ENCODE measurements at places on chromosomes 6 and 20. TPM values are rescaled to one million over a fixed set of nuclear protein-coding genes. Genes with fewer than 3 reads are reported as not detected.

DNA sequence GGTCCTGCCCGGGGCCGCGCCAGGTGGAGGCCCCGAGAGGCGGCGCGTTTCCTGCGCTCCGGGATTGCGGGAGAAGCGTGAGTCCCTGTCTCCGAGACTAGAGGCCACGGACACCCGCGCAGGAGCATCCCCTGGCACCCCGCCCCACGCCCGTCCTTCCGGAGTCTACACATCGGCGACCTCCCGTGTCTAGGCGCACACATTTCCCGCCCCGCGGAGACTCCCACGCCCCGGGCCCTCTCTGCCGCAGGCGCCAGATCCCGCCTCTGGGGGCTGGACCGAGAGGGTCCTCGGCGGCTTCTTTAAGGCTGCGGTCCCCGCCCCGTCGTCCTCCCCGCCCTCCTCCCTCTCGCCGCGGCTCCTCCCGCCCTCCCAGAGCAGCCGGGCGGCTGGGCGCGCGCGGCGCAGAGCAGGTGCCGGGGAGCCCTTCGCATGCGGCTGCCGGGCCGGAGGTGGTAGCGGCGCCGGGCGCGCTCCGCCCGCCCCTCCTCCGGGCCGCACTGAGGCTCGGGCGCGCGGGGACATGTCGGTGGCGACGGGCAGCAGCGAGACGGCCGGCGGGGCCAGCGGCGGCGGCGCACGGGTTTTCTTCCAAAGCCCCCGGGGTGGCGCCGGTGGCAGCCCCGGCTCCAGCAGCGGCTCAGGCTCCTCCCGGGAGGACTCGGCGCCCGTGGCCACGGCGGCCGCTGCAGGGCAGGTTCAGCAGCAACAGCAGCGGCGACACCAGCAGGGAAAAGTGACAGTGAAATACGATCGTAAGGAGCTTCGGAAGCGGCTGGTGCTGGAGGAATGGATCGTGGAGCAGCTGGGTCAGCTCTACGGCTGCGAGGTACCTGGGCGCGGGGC, at the start of gene PPP1R14C:
TSS of gene PPP1R14C (plus strand) at position 375 of the 846 bp plus-strand sequence. CDS start at position 524, 149 bp downstream.
- H3K36me3 ChIP-seq = no peaks in the 10 kb centered on the region
- H3K4me1 ChIP-seq = peaks cover 16% of the 10 kb centered on the region
- peaks cover 15% of the 10 kb centered on the region for H3K27me3 ChIP-seq
- H3K4me3 ChIP-seq = peak within 1 kb of the TSS; percentile 9

The RMND1 gene
- 24.1 TPM for total RNA-seq

The TAP1 gene
- 18.2 TPM for total RNA-seq

The FOXP4 gene
- 14.1 TPM for total RNA-seq

DNA sequence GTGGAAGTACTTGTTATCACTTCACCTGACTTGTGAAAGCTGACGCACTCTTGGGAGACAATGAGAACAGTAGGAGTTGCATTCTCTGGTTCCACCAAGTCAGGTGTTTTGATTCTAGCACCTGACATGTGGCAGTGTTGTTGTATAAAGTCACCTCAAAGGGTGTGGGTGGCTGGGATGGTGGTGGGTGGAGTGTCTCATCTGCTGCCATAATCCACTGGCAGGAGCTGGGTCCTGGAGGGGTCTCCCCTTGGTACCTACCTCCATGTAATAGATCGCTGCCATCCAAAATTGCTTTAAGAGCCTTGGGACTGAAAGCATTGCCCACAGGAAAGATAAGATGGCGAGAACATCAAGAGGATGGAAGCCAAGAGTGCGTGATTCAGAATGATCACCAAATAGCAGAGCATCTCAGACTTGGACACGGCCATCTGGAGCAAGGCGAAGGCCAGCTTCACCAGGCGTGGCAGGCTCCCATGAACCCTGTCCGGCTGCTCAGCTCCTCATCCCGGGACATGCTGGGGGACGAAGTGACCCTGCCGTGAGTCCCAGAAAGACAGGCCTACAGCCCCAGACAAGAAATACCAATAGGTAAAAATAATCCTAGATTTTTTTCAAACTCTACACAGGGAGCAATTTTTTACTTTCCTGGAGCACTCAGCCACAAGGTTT, 56.6 kb downstream of the NPEPL1 start:
- H3K4me3 ChIP-seq = no peak overlapping the region
- no peaks in the 10 kb centered on the region for H3K36me3 ChIP-seq
- no peak overlapping the region for H3K27ac ChIP-seq
- no peaks in the 10 kb centered on the region for H3K27me3 ChIP-seq

DNA sequence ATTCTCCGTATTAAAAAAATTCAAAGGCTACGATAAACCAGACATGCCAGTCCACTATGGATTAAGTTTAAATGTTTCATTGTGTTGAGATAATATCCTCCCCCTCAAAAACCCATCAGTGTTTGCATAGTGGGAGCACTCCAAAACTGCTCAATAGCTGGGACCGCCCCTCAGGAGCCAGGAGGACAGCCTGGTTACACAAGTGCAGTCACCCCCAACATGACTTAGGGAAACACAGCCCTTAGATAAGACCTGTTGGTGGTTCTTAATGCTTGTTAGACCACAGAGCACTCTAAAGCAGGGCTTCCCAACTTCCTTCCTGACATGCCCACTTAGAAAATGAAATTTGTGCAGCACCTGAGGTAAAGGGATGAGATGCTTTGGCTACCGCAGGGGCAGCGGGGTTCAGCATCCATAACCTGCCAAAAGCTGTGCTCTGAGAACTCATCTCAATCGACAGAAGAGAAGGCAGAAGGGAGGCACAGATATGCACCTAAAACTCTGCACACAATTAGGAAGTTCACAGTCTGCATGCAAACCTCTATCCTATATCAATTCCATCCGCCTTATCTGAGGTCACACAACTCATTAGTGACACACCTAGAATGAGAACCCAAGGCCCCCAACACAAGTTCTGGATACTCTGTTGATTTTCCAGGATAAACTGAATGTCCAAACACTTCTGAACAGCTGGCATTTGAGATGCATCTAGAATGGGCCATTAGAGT, 74.3 kb downstream of the RALGAPA2 start:
- no peak overlapping the region for H3K27ac ChIP-seq
- no peaks in the 10 kb centered on the region for H3K36me3 ChIP-seq
- H3K4me3 ChIP-seq = no peak overlapping the region
- H3K27me3 ChIP-seq = no peaks in the 10 kb centered on the region

Measured in uterus (tissue), 4 donors.